ENCODE measurements at places on chromosomes 2 and 18.

DNA sequence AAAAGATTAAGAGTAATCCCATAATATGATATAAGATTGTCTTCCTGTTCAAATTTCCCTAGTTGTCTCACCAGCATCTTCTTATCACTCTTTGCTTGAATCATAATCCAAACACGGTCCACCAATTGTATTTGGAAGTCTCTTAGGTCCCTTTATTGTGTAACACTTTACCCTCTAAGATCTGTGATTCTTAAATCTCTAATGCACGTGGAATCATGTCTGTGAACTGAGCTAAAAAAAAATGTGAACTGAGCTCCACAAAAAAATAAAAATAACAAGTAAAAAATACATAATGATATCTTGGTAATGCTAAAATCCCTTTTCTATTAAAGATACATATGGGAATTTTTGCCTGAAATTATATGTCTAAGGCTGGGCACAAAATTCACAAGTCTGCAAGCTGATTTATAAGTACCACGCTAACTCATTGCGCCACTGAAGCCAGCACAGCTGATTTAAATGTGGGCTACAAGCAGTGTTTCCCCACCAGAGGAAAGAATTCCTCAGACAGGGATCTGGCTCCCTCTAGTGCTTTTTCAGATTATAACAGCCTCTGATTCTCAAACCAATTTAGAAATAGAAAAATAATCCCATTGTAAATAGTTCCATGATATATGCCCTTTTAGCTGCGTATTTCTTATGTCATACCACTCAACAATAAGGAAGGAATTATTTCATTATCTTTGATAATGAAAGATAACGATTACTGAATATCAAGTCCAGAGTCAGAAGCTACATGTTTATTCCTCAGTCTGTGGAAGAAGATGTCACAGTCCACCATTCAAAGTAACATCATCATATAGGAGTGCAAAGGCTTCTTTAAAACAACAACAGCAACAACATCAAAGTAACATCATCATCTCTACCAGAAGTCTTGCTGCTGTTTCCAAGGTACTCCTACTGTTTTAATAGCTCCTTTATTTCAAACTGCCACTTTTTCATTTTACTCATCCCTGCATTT is 22.9 kb downstream of the RBM43 start:
- DNase-seq, result no peak

- no peak for DNase-seq
Measured at GRCh38 chr2:40797120-40797519, 345.2 kb upstream of the SLC8A1 start.

- DNase-seq, result no peak
Measured at GRCh38 chr2:191863988-191864387, 17.1 kb upstream of the CAVIN2 start.

DNA sequence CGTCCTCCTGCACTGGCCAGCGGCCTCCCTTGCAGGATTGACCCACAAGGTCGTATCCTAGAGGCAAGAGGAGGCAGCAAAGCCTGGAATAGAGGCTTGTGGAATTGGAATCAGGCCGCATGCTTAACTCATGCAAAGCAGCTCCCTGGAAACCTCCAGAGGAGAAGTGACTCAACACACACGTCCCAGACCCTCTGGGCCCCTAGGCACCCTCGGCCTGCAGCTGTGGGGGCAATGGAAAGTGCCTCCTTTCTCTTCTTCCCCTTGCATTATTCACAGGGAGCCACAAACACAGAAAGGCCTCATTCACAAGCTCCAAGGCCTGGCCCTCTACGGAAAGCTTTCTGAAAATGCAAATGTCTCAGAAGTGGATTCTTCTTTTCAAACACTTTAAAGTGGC is 19.6 kb downstream of the SPATA3 start:
- DNase-seq, result no peak

DNA sequence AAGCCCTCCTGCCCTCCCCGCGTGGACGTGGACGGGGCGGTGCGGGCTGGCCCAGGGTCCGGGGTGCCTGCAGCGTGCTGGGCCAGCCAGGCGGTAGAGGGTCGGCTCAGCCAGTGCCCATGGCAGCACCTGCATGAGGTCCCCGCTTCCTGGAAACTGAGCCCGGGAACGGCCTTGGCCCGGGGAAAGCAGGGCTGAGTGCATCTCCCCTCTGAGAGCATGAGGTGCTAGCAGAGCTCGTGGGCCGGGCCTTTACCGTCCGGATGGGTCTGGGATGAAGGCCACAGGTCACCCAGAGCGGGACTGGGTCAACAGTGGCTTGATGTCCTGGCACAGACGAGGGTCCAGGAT is 39.8 kb downstream of the TSHZ1 start:
- no peak for DNase-seq

GRCh38 chr2:207777124-207777523 is 7.4 kb upstream of the FZD5 start:
- no peak for DNase-seq

GRCh38 chr2:238015705-238016104 is 45.1 kb upstream of the SCLY start:
- no peak for DNase-seq

DNA sequence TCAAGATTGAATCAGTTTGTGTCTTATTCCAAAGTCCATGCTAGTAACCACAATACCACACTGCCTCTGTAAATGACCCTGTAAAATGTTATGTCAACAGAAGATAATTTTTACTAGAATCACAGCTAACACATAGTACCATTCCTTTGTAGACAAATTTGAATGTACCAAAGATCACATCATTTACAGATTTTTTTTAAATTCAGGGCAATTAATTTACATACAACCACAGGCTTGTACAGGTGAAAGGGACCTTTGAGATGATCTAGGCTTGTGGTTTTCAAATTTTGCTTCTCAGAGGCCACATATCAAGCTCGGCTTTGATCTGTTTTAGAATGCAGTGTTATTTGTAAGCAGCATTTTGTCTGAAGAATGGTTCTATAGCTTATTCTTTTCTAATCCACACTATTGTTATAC is 63.8 kb upstream of the PPM1B start:
- DNase-seq, result no peak

GRCh38 chr2:159070235-159070634 is 101.8 kb downstream of the TANC1 start:
- DNase-seq, result no peak

GRCh38 chr18:5040476-5040875 is 156.6 kb downstream of the AKAIN1 start:
- no peak for DNase-seq

GRCh38 chr2:99481941-99482340 is 7.9 kb downstream of the REV1 start:
- DNase-seq, result no peak

DNA sequence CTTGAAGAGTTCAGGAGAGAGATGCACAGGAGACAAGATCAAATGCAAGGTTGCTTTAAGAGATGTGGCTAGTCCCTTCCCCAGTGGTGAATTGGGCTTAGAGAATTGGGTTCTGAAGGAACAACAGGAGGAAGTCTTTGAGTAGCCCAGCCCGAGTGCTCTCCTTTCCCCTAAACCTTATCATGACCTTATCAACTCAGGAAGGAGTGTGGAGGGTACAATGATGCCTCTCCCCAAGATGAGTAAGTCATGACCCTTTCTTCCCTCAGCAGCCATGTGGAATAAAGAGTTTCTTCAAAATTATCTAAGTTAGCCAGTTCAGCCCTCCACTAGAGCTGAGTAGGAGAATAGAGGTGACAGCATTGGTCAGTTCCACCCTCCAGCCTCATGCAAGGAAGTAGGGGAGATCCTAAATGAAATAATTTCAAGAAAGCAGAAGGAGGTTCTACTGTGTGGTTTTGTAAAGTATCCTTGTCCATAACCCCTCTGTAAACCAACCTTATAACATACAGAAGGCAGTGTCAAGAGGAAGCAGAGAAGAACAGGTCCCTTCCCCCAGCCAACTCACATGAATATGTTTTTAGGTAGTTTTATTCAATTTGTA is 88.4 kb downstream of the ARHGAP15 start:
- no peak for DNase-seq
